ENCODE measurements at places on chromosomes 16 and 17. TPM values are rescaled to one million over a fixed set of nuclear protein-coding genes. Genes with fewer than 3 reads are reported as not detected.

CCL7 gene
- 0.74 TPM for polyA plus RNA-seq

FNDC8 gene
- not detected for polyA plus RNA-seq

SLC38A8 gene
- 0.07 TPM for polyA plus RNA-seq

HOXB4 gene
- 3.1 TPM for polyA plus RNA-seq

AOC2 gene
- polyA plus RNA-seq, result 1.4 TPM

CDRT15L2 gene
- not detected for polyA plus RNA-seq

TBC1D3H gene
- polyA plus RNA-seq, result 6.4 TPM

RPL19 gene
- polyA plus RNA-seq, result 2,700 TPM

PLD6 gene
- polyA plus RNA-seq, result 3.1 TPM

MEIOB gene
- not detected for polyA plus RNA-seq

TOX3 gene
- 4.2 TPM for polyA plus RNA-seq

PRAC1 gene
- polyA plus RNA-seq, result not detected

TMEM106A gene
- polyA plus RNA-seq, result 4.5 TPM

HSDL1 gene
- polyA plus RNA-seq, result 28.6 TPM

DHRS7C gene
- polyA plus RNA-seq, result not detected

IGFBP4 gene
- polyA plus RNA-seq, result 335 TPM

MYL4 gene
- polyA plus RNA-seq, result 1.4 TPM

Measured in adrenal gland (tissue), 19 donors.